Putamen (tissue), 1 donor: ENCODE measurements at places on chromosomes 1 and 21.
A peak's percentile ranks its signal among the peaks of the same experiment; 100 is the strongest.

- DNase-seq = peak; percentile 69
These were observed 98.2 kb downstream of the EPHB2 start for GRCh38 chr1:22808676-22809483.

DNA sequence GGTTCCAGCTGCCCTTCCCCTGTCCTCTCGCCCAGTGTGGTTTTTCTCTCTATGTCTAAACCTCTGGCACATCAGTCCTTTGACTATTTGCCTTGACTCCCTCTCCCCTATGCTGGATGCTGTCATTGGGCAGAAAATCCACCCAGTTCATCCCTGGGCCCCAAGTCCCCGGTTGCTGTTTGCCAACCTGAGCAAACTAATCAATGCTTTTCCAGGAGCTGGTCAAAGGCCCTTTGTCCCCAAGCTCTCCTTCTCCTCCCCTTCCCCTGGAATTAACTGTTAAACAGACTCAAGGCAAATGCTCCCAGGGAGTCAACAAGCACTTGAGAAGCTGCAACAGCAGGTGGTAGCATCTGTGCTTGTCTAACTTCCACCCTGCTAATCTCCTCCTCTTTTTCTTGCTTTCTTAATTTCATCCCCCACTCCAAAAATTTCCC lies 102.7 kb downstream of the LMX1A start:
- no peak for DNase-seq

- DNase-seq = no peak
These were observed 37.3 kb downstream of the NTPCR start for GRCh38 chr1:232987774-232988140.

GRCh38 chr1:39835935-39836594 lies 47.2 kb downstream of the TRIT1 start:
- DNase-seq = no peak

DNA sequence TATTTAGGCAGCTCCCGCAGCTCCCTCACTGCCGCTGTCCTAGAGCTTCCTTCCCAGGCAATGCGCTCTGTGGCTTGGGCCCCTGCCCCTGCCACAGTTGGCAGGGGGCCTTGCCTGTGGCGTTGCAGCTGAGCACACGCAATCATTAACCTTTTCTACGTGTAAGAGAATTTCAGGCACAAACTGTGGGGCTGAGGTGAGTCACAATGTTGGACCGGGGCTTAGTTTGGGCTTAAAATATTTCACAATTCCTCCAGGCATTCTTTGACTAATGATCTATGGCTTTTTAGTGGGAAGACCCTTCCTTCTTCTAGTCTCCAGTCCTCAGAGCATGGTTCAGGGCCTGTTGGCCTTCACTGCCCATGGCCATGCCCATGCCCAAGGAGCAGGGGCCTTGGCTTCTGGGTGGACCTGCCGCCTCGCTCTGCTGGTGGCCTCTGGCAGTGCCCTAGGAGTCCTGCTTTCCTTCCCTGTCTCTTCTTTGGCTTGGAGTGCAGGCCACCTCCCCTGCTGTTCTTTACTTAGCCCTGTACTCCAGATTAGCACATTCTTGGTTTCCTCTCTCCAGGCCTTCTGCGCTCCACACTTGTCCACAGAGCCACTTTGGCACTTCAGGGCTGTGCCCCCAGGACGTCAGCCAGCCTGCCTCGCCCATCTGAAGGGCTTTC lies 39.2 kb downstream of the MAPKAPK2 start:
- DNase-seq = no peak

DNA sequence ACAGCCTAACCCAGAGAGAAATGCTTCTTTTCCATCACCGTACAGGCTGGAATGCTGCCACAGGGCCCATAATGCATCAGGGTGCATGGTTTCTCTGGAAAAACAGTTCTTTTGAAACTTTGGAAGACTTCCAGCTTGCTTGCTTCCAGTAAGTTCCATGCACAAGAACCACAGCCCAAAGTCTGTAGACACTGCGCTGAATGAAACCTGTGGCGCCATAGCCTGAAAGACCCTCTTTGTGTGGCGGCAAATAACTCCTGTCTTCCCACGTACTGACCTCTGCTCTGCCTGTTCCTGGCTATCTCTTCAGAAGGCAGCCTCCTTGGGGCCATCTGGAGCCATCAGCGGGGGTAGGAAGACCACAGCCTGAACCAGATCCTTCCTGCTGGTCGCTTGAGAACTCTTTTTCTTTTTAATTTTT lies 15.1 kb downstream of the MIIP start:
- DNase-seq = no peak

GRCh38 chr21:37082856-37083528 lies 9.9 kb downstream of the TTC3 start:
- DNase-seq = no peak

DNA sequence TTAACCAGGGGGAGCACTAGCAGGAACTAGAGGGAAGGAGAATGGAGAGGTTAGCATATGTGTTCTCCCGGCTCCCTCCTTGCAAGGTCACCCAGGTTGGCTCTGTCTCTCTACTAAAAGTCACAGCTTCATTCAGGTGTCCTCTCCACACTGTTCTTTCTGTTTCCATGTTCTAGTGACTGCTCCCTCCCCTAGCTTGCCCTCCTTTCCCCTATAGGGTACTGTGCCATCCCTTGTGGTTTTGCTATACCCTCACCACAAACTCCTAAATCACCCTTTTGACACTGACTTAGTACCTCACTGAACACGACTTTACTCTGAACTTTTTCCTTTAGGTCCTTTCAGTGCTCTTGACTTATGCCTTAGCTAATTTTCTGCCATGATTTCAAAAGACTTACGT lies 389.3 kb downstream of the ST6GALNAC3 start:
- DNase-seq = no peak

GRCh38 chr1:84096176-84096575 lies 47.9 kb upstream of the PRKACB start:
- DNase-seq = no peak

DNA sequence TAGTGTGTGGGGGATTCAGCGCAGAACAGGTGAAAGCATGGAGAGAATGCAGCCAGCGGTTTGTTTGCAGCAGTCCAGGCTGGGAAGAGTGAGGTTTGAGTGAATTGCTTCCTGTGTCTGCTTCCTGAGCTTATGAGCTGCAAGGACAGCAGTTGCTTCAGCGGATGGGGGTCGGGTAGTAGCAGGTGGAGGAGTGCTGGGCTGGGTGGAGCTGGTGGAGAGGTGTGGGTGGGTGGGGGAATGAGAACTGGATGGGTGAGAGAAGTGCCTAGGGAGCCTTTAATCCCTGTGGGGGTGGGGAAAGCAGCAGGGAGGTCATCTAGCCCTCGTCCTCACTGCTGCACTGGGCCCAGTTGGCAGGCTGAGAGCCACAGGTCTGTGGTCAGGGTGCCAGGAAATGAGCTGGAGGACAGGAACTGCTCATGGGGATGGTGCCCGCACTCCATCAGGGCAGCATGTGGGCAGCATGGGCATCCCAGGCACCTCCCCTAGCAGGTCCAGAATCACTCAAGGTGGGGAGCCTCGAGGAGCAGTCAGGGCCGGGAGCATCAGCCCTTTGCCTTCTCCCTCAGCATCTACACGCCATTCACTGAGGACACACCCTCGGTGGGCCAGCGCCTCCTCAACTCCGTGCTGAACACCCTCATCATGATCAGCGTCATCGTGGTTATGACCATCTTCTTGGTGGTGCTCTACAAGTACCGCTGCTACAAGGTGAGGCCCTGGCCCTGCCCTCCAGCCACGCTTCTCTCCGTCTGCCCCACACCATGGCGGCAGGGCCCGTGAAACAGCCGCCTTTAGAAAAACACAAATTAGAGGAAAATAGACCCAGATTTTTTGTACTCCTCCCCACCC lies 14.8 kb downstream of the PSEN2 start:
- DNase-seq = no peak

DNA sequence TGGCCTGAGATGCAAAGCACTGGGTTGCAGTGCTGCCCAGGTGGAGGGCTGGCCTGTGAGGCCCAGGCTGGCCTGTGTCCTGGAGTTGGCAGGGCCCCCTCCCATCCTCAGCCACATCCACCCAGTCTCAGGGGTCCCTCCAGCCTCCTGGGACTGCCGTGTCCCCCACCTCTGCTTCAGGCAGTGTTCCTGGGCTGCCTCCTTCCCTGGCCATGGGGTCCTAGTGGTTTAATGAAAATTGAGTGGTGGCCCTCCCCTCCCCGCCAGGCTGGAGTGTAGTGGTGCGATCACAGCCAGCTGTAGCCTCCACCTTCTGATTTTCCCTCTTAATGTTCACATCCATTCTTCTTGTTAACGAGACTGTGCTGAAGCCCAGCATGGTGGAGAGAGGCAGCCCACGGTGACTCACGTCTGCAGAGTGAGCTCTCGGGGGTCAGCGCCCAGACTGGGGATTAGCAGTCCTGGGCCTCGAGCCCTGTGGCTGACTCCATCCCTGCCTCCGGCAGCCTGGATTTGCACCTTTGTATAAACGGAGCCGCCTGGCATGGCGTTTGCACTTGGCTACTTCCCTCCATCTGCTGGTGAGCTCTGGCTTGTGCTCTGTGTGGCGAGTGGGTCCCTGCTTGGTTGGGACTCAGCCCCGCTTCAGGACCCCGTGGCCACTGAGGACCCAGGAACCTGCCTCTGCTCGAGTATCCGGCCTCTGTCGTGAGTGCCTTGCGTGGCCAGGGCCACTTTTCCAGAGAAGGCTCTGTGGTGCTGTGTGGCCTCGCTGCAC lies 6.9 kb downstream of the MIB2 start:
- no peak for DNase-seq

GRCh38 chr21:44946254-44947041 lies 6.6 kb downstream of the SLX9 start:
- DNase-seq = no peak

DNA sequence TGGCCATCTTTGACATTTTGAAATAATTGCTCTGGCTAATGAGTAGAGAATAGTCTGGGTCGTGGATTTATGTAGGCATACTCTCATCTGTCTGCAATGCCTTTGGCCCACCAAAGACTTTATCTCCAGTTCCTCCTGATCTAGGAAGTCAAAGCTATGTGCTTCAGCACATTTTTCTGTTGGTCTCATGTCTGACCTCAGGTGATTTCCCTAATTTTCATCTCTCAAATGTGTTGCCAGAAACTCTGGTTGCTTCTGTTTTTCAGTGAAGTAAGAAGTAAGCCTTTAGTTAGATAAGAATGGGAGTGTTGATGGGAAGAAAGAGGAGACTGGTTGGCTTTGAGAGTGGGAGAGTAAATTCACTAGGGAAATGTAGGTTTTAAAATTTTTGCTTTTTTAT lies 66.4 kb downstream of the GPR88 start:
- DNase-seq = no peak
